ENCODE measurements at places on chromosomes 3 and 15. TPM values are rescaled to one million over a fixed set of nuclear protein-coding genes. Genes with fewer than 3 reads are reported as not detected.

The GOLGA6A gene
- total RNA-seq: under 0.01 TPM

The CPNE4 gene
- total RNA-seq: not detected

The ACVR2B gene
- total RNA-seq: 1.9 TPM

The THBS1 gene
- total RNA-seq: 5,888 TPM

The RARRES1 gene
- total RNA-seq: 111 TPM

The NISCH gene
- total RNA-seq: 38.2 TPM

The RAP2B gene
- 34.3 TPM for total RNA-seq

The MESP2 gene
- total RNA-seq: 0.77 TPM

The STRIT1 gene
- not detected for total RNA-seq

The GRM2 gene
- under 0.01 TPM for total RNA-seq

The CYP8B1 gene
- total RNA-seq: not detected

The SLC22A14 gene
- total RNA-seq: 0.28 TPM

The BFSP2 gene
- not detected for total RNA-seq

All from regular cardiac myocyte (primary cell).